Left colon (tissue), 2 donors: ENCODE measurements at places on chromosomes 3 and 15.

- no peak for DNase-seq
These were observed 37.5 kb downstream of the GAP43 start for GRCh38 chr3:115660646-115661337.

DNA sequence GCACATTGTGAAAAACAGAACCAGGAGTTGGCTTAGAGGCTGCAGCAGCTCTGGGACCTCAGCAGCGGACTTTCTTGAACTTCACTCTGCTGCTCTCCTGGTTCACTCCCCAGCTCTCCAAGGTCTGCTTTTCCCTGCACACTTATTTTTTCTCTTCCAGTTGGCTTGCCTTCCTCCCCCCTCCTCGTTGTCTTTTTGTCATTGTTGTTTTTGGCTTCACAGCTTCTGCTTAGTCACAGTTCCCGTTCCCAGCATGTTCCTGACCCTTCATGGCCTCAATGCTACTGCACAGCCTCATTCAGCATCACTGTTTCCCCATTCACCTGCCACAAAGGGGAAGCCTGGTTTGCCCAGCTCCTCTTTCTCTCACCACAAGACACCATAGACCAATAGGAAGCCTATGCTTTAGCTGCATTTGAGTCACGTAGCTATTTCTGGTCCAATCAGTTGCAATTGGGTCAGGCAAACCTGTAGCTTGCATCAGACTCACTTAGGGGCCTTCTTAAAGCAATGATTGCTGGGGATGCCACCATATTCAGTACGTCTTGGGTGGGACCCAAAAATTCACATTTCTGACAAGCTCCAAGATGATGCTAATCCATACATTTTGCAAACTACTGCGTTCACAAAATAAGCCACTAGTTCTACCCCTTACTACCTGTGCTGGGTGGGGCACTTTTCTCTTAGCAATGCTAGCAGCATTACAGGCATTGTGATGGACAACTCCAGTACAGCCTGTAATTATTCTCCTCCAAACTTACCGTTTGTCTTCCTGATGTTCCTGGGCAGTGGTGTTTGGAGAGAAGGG is 7.8 kb upstream of the SUMF1 start:
- DNase-seq, result peak; percentile 11

GRCh38 chr3:187209491-187209890 is 12.2 kb downstream of the RTP1 start:
- DNase-seq, result no peak

GRCh38 chr15:96146726-96147125 is 183.8 kb upstream of the NR2F2 start:
- DNase-seq, result no peak

DNA sequence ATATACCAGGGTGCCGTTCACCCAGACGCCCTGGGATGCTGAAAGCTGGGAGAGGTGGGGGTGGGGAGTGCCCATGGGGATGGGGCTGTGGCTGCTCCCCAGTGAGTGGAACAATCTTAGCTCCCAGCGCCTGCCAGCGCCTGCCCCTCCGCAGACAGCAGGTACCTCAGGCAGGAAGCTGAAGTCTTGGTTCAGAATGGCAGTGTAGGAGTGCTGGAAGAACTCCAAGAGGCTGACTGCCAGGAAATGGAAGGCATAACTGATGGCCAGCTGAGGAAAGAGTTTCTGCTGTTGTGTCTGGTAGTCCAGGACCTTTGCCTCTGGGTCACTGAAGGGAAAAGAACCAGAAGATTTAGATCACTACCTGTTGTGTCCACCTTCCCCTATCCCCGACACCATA is 8.4 kb downstream of the ACOX2 start:
- DNase-seq, result peak; percentile 50

GRCh38 chr3:31250116-31250777 is 282.5 kb upstream of the STT3B start:
- DNase-seq, result no peak

DNA sequence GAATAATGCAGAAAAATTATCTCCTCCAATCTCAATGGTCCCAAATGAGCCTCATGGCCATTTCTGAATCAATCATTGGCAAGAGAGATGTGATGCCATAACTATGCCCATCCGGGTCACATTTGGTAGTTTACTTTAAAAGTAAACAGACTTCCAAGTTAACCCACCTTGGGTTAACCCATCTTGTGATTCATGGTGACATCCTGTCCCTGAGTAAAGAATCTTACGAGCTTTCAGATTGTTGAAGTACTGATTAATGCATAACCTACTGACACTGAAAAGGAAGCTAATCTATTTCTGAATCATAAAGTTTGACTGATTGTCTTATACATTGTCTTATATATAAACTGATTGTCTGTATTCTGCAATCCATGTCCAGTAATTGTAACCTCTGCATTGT is 467.2 kb upstream of the AGTR1 start:
- no peak for DNase-seq
